Renal cortical epithelial cell (primary cell): ENCODE measurements at places on chromosomes 4 and X. TPM values are rescaled to one million over a fixed set of nuclear protein-coding genes. Genes with fewer than 3 reads are reported as not detected.

Gene PLS3
- total RNA-seq = 285 and 399 TPM in 2 replicates

Gene GPRIN3
- total RNA-seq = 0.87 and 3.5 TPM in 2 replicates

Gene VCX
- not detected in 2 replicates for total RNA-seq

Gene XAGE2
- total RNA-seq = not detected in 2 replicates

Gene LRRC66
- 0.55 TPM in 1 of 2 replicates, not detected in the other for total RNA-seq

Gene TMEM156
- not detected in 2 replicates for total RNA-seq

Gene CXorf49
- total RNA-seq = 0.69 TPM in 1 of 2 replicates, not detected in the other

Gene CDKL2
- 7.3 and 15.8 TPM in 2 replicates for total RNA-seq

Gene AVPR2
- 0.70 and 1.0 TPM in 2 replicates for total RNA-seq

Gene HDX
- 9.9 and 14.2 TPM in 2 replicates for total RNA-seq

Gene VGLL1
- total RNA-seq = 3.3 TPM in 1 of 2 replicates, not detected in the other

Gene TMPRSS11B
- total RNA-seq = not detected in 2 replicates

Gene SLC34A2
- 12.7 and 102 TPM in 2 replicates for total RNA-seq

Gene CHRDL1
- 36.6 and 39.8 TPM in 2 replicates for total RNA-seq

Gene GLUD2
- 2.9 and 3.5 TPM in 2 replicates for total RNA-seq

Gene MAGEH1
- total RNA-seq = 18.9 and 19.7 TPM in 2 replicates

Gene TMPRSS11F
- total RNA-seq = not detected in 2 replicates

Gene CHST7
- total RNA-seq = 5.7 and 13.0 TPM in 2 replicates

Gene HMX1
- not detected in 2 replicates for total RNA-seq

Gene PAGE5
- total RNA-seq = not detected in 2 replicates

Gene IDUA
- total RNA-seq = 3.3 and 21.0 TPM in 2 replicates

Gene PCDH7
- 0.94 and 4.0 TPM in 2 replicates for total RNA-seq

Gene SPANXB1
- total RNA-seq = not detected in 2 replicates

Gene CXCL9
- not detected in 2 replicates for total RNA-seq

Gene FOXR2
- not detected in 2 replicates for total RNA-seq

Gene GPR78
- not detected in 2 replicates for total RNA-seq

Gene GUCY1B1
- total RNA-seq = 8.2 and 54.1 TPM in 2 replicates

Gene CSAG1
- not detected in 2 replicates for total RNA-seq

Gene NAA11
- total RNA-seq = not detected in 2 replicates

Gene CTAG2
- total RNA-seq = not detected in 2 replicates

Gene NR0B1
- total RNA-seq = 0.10 and 0.35 TPM in 2 replicates

Gene CLIC2
- 0.35 and 0.52 TPM in 2 replicates for total RNA-seq

Gene CXCL8
- total RNA-seq = 110 and 1,468 TPM in 2 replicates

Gene BTC
- total RNA-seq = 8.9 and 15.3 TPM in 2 replicates

Gene TCEAL7
- total RNA-seq = 2.8 and 8.2 TPM in 2 replicates

Gene MAP3K15
- total RNA-seq = 1.3 and 1.7 TPM in 2 replicates

Gene LEF1
- total RNA-seq = 0.52 and 18.6 TPM in 2 replicates

Gene FAAH2
- 11.3 and 12.0 TPM in 2 replicates for total RNA-seq

Gene DRD5
- total RNA-seq = not detected in 2 replicates

Gene SORBS2
- 9.7 and 45.1 TPM in 2 replicates for total RNA-seq

Gene ASB11
- not detected in 2 replicates for total RNA-seq

Gene WDR17
- 0.87 and 5.5 TPM in 2 replicates for total RNA-seq

Gene RIPPLY1
- total RNA-seq = not detected in 2 replicates

Gene HERC3
- 9.0 and 22.0 TPM in 2 replicates for total RNA-seq

Gene NEIL3
- total RNA-seq = 0.60 and 5.2 TPM in 2 replicates

Gene FAM53A
- total RNA-seq = 2.9 and 7.6 TPM in 2 replicates

Gene ALAS2
- not detected in 2 replicates for total RNA-seq

Gene CYSLTR1
- not detected in 2 replicates for total RNA-seq

Gene AFM
- total RNA-seq = not detected in 2 replicates

Gene PNCK
- 0.75 TPM in 1 of 2 replicates, not detected in the other for total RNA-seq

Gene FRAS1
- total RNA-seq = 4.2 and 30.3 TPM in 2 replicates
